ENCODE measurements at places on chromosomes 4 and X.
A peak's percentile ranks its signal among the peaks of the same experiment; 100 is the strongest.

- no peak for DNase-seq
Measured at GRCh38 chr4:151251603-151252304, 25.2 kb upstream of the PRSS48 start.

- DNase-seq, result peak; percentile 4
Measured at GRCh38 chrX:71992711-71993110, 82.1 kb downstream of the NHSL2 start.

GRCh38 chrX:9899640-9900111 is 67.5 kb upstream of the CLDN34 start:
- DNase-seq, result peak; percentile 8

GRCh38 chrX:38664285-38664684 is 102.9 kb downstream of the TSPAN7 start:
- no peak for DNase-seq

- DNase-seq, result no peak
Measured at GRCh38 chr4:114208574-114209151, 229.2 kb upstream of the ARSJ start.

GRCh38 chr4:170589597-170590191 is 499.9 kb upstream of the AADAT start:
- no peak for DNase-seq

- no peak for DNase-seq
Measured at GRCh38 chr4:38173935-38174518, 213.8 kb downstream of the PTTG2 start.

Measured in stimulated activated CD8-positive, alpha-beta memory T cell treated with anti-CD3 and anti-CD28 coated beads, Interleukin-15, amount 100 ng/mL, for 48 hours (primary cell).